Lung (tissue), 17 donors: ENCODE measurements at places on chromosomes 7 and 10.

DNA sequence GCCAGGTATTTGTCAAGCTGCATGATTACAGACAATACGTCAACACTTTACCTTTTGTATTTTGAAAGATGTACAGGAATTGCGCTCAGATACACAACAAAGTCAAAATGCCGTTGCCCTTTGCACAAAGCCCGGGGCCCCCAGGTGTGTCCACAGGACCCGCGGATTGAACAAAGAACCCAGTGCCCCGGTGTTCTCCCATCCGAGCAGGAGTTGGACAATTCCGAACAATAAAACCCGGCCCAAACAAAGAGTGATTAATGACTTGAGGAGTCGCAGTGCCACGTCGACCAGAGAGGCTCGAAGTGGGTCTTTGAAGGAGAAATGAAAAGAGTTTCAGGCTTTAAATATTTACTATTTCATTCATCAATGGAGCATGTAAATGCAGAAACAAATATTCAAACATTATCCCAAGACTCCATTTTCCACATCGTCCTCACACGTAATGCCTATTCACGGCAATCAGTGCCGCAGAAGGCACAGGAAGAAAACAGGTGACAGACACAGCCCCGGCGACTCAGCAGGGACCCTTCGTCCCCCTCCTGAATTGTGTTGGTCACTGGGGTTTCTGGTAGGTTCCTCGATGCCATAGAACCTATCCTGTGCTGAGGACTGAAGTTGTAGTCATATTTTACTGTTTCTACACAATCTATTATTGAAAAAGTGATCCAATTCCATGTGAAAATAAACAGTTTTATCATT is 70.9 kb upstream of the MGMT start:
- no peak for DNase-seq

GRCh38 chr7:4056552-4057288 is 625.4 kb upstream of the FOXK1 start:
- DNase-seq = no peak

DNA sequence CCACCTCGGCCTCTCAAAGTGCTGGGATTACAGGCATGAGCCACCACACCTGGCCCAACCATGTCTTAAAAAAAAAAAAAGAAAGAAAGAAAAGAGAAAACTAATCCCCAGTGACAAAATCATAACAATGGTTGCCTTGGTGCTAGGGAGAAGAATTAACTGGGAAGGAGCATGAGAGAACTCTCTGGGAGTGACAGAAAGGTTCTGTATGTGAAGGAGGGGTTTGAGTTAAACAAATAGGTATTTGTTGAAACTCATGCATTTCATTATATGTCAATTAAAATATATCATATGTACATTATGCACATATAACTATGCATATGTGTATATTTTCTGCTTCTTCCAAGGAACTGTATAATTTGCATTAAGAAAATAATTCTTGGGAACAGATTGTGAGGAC is 33.3 kb downstream of the INA start:
- no peak for DNase-seq

DNA sequence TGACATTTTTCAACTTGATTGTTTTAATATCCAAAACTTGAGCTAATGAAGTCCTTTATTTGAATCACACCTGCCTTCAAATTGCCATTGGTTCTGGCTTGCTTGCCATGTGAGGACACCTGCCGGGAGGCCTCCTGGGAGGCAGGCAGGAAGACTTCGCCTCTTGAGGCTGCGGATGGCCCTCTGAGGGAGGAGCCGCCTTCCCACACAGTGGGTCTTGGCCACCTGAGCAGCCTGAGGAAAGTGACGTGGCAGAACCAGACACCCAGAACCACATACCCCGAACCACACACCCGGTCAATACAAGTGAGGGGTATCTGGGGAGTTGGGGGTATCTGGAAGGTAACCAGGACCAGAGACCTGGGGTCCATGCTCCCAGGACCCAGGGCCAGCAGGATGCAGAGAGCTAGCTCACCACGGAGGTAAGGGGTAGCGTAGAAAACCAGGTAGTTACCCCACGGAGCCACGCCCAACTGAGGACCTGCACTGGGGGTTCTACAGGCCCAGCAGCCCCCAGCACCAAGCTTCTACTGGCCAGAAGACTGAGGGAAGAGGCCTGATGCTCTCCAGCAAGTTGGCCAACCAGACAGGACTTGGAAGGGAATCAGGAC is 300.5 kb downstream of the TCERG1L start:
- DNase-seq = no peak

DNA sequence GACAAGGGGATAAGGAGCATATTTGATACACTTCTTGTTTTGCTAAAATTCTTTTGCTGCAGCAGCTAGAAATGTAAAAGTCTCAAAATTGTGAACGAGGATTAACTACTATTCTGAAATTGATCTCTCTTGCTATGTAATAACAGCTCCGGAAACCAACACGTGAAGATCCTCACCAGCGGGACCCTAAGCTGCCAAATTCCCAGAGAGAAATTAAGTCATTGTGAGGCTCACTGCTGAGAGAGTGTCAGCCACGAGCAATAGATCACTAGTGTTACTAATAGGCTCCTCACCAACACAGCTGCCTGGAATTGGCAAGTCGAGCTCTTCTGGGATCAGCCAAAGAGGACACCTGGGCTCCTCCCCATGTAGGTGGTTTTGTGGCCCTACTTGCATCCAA is 5.6 kb upstream of the VWA2 start:
- no peak for DNase-seq

DNA sequence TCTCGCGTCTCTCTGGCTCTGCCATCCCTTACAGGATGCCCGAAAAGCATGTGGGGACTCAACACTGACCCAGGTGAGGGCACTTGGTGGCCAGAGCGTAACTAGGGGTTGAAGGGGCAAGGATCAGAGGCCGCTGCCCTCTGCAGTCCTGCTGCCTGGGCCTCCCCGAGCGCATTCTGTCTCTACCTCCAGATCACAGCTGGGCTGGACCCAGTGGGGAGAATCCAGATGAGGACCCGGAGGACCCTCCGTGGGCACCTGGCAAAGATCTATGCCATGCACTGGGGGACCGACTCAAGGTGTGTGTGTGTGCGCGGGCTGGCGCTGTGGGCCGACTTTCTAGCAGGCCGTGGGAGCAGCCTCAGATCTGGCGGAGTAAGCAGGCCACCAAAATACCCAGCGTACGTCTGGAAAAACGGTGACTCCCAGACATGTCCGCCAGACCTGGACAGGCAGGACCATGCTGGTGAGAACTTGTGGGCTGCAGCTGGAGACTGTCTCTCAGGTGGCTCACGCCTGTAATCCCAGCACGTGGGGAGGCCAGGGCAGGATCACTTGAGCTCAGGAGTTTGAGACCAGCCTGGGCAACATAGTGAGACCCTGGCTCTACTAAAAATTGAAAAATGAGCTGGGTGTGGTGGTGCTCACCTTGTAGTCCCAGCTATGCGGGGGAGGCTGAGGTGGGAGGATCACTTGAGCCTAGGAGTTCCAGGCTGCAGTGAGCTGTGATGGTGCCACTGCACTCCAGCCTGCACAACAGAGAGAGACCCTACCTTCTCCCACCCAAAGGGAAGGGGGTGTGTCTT is 3.2 kb downstream of the GNB2 start:
- DNase-seq = no peak

- no peak for DNase-seq
These were observed 116.3 kb downstream of the PAXIP1 start for GRCh38 chr7:154886591-154886990.

DNA sequence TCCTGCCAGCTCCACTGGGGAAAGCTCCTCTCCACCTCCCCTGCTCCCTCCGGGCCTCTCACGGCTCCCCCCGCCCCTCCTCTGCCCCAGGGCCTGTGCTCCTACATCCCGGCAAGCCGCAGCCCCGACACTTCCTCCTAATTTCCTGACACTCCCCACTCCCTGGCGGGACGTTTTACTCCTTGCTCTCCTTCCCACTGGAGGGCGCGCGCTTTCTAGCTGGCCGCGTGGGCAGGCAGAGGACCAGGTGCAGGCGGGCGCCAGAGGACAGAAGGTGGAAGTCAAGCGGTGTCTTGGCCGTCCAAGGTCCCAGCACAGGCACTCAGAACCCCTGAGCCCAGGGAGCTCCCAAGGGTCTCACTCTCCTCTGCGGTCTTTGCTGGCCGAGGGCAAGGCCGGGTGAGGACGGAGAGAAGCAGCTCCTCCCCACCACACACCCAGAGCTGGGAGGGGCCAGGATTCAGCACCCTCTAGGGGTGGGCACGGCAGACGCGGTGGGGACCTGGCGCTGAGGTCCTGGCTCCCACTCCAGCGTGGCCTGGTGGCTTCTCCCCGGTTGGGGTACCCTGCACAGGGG is 19.1 kb downstream of the ADAM8 start:
- DNase-seq = no peak

DNA sequence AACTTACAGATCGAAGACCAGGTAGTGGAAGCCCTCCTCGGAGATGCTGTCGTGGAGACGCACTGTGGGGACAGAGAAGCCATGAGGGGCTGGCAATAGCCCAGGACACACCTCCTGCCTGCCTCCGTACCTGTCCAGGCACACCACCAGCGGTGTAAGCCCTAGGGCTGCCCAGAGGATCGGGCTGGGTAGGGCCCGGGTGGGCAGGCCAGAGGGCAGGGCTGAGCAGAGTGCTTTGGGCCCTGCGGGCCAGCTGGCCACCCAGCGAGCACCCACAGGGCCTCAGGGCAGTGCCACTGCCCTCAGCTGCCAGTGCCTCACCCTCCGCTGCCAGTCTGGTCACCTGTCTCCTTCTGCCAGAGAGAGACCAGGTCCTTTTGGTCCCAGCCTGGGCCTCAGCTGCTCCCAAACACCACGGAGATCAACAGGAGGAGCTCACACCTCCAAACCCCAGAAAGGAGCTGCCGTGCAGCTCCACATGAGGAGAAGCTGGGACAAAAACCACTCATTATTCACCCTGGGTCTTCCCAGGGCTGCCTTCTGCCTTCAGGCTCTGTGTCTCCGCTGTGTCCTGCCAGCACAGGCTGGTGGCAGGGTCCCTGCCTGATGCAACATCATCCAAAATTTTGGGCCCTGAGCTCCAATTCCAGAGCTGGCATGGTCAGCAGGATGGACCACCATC is 58.2 kb downstream of the YKT6 start:
- no peak for DNase-seq

GRCh38 chr7:25868509-25868908 is 283.5 kb upstream of the NFE2L3 start:
- DNase-seq = no peak

- DNase-seq = no peak
These were observed 102.7 kb downstream of the CUBN start for GRCh38 chr10:17026686-17027485.

DNA sequence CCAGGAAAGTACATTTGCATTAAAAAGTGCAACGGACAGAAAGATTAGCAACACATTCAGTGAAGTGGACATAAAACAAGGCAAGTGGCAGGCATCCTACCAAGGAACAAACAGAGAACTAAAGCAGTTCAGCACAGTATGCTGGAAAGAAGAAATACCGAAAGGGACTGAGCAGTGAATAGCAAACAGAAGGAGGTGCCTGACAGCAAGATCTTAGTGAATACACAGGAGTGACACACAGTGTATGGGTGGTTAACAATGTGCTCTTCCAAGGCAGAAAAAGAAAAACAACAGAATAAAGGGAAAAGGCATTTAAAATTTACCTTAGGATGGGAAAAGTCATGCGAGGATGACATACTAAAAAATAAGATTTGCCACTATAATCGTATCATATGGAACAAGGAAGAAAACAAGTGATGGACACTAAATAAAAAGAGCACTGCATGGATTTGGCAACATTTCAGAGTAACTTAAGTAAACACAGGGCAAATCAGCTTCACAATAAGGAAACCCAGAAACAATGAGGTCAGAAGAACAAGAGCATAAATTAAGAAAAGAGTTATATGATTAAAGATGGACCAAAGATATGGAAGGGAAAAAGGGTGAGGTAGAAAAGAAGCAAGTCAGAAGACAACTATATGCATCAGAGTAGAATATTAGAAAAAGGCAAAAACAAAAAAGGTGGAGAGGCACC is 29.5 kb downstream of the MEST start:
- DNase-seq = peak; percentile 45

DNA sequence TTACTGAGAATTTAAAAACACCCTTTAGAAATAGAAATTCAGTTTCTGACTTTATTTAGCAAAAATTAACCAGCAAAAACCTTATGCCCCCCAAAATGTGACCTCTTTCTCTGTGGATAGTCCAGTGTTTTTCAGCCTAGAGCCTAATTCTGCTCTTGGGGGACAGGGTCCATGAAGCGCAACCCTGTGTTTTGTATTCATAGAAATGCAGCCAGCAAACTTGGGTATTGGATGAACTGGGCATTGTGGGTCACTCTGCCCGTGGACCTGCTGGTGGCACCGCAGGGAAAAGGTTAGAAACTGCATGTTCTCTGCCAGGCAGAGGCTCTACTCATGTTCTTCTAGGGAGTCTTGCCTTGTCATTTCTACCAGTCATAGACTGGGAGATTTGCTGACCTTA is 787.4 kb upstream of the C7orf33 start:
- DNase-seq = no peak

DNA sequence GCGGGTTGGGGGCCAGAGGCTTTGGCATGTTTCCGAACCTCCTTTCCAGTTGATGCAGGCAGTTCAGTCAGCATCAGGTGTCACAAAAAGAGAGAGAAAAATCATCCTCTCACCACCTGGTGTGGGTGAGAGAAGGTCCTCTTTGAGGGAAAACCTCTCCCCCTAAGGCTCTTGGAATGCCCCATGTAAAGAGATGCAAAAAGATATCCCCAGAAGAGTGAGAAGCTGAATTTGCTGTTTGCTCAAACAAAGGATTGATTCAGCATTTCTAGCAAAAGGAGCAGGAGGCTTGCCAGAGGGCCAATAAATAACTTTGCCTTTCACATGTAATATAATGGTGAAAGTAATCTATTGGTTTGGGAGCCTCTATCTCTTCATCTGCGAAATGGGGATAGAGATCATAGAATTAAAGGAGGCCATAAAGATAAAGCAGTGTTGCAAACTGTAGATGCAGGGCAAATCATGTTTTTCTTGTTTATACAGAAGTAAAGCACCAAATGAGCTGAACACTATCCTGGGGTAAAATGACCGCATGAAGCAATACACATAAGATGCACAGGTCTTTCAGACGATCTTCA is 425.9 kb downstream of the LRMDA start:
- no peak for DNase-seq

DNA sequence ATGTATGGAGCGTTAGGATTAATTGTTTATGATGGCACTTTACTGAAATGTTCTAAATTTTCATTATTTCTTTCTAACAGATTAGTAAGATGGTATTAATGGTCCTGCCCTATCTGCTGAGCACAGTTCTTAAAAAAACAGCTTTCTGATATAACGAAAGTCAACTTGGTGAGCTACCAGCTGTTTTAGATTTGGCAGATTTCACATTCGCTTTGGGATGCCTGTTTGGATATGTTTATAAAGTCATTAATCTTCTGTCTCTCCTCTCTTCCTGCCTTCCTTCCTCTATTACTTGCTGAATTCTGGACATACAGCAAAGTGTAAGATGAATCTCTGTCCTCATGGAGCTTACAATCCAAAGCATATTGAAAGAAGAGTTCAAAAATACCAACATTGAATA is 396.8 kb upstream of the LRGUK start:
- DNase-seq = no peak
